HepG2 (cell line): ENCODE measurements at places on chromosomes 2 and 18. TPM values are rescaled to one million over a fixed set of nuclear protein-coding genes. Genes with fewer than 3 reads are reported as not detected.

GRCh38 chr2:176944998-176945397, 267.6 kb upstream of the HNRNPA3 start:
- DNase-seq: no peak

- DNase-seq: peak; percentile 83
These were observed 27.5 kb downstream of the EML4 start for GRCh38 chr2:42196403-42197267.

DNA sequence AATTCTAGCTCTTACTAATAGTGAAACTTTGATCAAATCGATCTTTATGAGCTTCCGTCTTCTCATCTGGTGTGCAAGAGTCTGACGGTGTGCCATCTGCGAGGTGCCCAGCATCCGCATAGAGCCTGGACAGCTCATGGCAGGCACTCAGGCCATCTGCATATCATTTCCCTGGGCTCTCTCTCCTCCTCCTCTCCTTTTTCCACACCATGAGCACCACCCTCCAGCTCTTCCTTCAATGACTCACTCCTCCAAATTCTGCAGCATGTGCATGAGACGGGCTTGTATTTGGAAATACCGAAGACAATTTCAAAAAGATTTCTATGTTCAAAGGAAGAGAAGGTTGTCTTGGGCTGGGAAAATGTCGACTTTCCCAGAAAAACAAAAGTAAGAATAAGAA, 161.1 kb downstream of the CCBE1 start:
- DNase-seq: no peak

- no peak for DNase-seq
These were observed 20.0 kb upstream of the SIX2 start for GRCh38 chr2:45029215-45029614.

GRCh38 chr2:49640630-49641029, 486.3 kb upstream of the FSHR start:
- DNase-seq: no peak

The ELOA2 gene
- not detected in 2 replicates for total RNA-seq

The VIT gene
- total RNA-seq: not detected in 2 replicates
